Foreskin keratinocyte (primary cell): ENCODE measurements at places on chromosomes 5 and 9. TPM values are rescaled to one million over a fixed set of nuclear protein-coding genes. Genes with fewer than 3 reads are reported as not detected.

DNA sequence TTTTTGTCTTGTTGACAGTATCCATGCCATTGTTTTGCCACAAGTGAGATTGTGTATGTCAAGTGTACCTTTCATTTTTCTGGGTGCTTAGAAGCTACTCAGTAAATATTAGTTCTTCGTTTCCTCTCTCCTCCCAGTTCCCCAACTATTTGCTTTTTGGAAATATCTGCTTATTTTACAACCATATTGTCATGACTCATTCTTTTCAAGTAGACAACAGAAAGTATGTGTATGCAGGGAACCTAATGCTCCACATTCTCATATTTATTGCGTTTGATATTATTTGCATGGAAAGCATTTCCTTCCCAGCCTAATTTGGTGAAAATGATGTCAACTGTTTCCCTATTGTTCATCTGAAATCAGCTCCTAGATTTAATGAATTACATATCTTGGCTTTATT lies 483.7 kb upstream of the RIOK2 start:
- no peak for DNase-seq

DNA sequence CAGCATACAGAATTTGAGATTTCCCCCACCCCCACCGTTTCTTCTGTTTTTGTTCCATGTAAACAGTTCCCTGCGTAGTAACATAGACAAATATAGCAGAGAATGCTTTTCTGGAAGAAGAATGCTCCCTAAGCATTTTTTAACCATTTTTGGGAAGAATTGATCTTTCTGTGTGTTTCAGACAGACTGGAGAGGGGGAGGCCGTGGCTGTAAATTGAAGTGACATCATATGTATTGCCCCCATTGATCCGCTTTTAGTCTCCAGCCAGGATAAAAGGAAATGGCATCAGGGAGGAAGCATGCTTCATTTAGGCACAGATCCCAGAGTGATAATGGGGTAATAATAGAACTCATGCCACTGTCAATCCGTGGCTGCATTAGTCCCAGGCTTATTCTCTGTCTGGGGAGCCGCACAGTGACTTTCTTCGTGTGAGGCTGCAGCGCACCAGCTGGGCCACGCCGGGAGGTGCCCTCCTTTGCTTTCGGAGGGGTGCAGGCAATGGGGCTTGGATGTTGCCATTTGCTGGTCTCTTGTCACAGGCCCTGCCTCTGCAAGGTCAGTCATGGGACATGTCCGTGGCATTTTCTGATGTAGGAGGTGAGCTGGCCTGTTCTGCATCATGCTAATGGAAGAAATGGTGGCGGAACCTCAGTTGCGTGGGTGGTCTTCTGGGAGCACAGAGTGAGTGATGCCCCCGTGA lies 261.5 kb downstream of the FANCC start:
- DNase-seq, result no peak

- peak; percentile 32 for DNase-seq
These were observed 52.2 kb upstream of the EDIL3 start for GRCh38 chr5:84436866-84437265.

The F2RL1 gene
- total RNA-seq, result 72.4 and 77.5 TPM in 2 replicates

GRCh38 chr9:95815133-95815532 lies 60.4 kb upstream of the ERCC6L2 start:
- DNase-seq, result no peak

DNA sequence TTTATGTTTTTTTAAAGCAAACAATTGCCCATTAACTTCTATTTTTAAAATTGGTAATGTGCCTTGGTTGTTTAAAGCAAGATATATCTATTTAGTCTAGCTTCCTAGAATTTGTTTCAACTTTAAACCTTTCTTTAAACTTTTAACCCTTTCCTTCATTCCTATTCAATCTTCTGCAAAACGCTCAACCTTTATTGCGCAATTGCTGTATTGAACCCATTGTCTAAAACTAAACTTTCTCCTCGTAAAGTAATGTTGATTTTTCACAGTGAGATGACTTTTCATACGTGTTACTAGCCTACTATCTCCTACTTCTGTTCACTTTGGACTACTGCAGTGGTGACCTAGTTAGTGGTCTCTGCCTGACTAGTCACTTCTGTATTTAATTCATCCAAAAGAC lies 63.3 kb downstream of the SMC5 start:
- DNase-seq, result no peak

DNA sequence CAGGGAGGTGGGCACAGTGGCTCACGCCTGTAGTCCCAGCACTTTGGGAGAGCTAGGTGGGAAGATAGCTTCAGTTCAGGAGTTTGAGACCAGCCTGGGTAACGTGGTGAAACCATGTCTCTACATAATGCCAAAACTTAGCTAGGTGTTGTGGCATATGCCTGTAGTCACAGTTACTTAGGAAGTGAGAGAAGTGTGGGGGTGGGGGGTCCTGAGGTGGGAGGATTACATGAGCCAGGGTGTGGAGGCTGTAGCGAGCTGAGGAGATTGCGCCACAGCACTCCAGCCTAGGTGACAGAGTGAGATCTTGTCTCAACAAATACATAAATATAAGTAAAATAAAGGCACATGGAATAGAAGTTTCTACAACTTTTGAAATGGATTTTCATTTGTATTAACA lies 23.1 kb downstream of the VCAN start:
- no peak for DNase-seq
